ENCODE measurements at places on chromosomes 3 and 15.

DNA sequence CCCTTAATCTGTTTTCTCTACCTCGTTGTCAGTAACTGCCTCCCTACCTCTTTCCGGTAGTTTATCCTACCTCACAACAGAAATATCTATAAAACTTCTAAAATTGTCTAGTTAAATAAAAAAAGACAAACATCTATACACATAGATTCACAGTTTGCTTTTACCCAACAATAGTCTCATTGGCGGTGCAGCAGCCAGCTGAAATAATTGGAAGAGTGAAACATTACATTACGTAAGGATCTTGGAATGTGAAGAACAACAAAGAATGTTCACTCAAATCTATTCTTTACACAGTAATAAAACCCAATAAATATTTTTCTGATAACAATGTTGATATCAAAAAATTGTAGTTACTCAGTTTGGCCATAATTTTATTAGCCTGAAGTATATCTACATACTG is 115.5 kb upstream of the ARPP21 start:
- no peak for DNase-seq

GRCh38 chr3:39521456-39521855 is 54.0 kb downstream of the MOBP start:
- DNase-seq, result no peak

- no peak for DNase-seq
Observed at GRCh38 chr15:70195171-70195570, 97.5 kb upstream of the TLE3 start.

DNA sequence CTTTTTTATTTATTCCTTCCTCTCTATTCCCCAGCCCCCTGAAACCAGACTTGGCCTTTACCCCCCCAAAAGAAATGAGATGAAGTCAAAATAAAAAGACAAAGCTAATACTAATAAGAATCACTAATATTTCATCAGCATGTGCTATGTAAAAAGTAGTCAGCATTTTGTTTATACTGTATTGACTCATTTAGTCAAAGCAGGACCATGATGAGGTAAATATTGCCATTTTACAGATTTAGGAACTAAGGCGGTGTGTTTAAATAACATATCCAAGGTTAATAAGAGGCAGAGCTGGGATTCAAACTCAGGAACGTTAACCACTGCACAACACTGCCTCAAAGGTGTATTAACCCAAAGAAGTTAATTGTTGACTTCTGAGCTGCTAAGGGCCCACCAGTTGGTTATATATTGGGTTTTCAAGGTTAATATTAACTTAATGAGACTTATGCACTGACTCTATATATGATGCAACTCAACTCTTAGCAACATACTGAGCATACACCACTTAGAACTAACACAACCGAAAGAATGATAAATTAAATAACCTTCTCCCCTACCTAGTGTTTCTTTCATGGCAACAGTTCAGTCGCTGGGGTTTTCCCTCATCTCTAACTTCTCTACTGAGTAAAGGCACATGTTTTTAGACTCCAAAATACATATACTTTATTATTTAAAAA is 34.7 kb downstream of the FOXP1 start:
- no peak for DNase-seq

DNA sequence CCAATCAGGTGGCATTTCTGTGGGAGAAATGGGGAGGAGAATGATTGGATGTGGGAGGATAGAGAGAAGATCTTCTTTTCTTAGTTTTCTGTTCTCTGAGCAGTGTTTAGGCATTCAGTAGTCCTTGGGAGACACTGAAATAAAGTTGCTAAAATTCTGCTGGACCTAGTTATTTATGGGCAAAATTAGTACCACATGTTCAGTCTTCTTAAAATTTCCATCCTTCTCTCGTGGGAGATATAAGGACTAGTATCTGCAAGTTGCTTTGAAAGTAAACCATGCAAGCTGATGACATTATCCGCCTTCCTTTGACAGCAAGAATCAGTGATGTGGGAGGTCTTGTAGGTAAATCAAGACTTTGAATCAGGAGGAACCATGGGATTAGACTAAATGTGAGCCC is 19.9 kb upstream of the CHST2 start:
- DNase-seq, result no peak

DNA sequence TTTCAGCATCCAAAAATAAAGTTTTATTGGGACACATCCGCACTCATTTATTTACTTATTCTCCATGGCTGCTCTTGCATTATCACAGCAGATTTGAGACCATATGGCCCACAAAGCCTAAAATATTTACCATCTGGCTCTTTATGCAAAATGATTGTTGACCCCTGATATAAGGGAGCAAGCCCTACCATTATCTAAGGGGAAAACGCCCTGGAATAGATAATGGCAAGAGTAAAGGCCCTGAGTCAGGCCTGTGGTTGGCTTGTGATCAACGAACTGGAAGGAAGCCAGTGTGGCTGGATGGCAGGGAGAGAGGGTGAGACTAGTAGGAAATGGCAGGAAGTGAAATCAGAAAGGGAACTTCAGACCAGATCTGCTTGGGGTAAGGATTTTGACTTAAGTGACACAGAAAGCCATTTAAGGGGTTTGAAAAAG is 24.6 kb upstream of the DMXL2 start:
- no peak for DNase-seq

DNA sequence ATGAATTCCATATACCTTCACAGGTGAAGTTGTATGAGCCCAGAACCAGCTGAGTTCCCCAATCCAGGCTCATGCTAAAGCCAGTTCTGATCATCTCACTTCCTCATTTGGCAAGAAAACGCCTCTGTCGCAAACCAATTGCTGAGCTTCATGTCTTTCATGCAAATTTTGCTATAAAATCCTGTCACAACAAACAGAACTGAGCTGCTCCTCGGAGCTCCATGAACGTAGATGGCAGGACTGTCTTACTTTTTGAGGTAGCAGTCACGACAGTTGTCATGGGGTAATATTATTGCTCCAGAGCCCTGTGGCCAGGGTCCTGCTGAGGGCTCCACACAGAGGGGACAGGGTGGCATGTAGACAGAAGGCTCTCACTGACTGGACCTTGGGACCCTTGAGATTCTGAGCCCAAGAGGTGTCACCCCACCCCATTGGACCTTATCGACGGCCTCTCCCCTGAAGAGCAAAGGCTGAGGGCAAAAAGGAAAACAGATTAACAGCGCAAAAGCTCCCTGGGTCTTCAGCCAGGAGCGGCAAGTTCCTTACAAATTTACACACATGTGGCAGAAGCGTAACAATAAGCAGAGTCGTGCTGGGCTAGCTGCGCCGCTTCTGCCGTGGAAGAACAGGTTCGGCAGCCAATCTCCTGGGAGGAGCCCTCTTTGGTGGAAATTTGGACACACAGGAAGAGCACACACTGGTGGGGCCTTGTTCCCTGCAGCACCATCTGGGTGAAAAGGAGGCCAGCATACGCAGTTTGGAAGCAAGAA is 249.2 kb downstream of the OPA1 start:
- no peak for DNase-seq

- no peak for DNase-seq
Observed at GRCh38 chr3:149003653-149004305, 12.4 kb downstream of the GYG1 start.

- no peak for DNase-seq
Observed at GRCh38 chr15:64102497-64102896, 6.7 kb downstream of the SNX1 start.

DNA sequence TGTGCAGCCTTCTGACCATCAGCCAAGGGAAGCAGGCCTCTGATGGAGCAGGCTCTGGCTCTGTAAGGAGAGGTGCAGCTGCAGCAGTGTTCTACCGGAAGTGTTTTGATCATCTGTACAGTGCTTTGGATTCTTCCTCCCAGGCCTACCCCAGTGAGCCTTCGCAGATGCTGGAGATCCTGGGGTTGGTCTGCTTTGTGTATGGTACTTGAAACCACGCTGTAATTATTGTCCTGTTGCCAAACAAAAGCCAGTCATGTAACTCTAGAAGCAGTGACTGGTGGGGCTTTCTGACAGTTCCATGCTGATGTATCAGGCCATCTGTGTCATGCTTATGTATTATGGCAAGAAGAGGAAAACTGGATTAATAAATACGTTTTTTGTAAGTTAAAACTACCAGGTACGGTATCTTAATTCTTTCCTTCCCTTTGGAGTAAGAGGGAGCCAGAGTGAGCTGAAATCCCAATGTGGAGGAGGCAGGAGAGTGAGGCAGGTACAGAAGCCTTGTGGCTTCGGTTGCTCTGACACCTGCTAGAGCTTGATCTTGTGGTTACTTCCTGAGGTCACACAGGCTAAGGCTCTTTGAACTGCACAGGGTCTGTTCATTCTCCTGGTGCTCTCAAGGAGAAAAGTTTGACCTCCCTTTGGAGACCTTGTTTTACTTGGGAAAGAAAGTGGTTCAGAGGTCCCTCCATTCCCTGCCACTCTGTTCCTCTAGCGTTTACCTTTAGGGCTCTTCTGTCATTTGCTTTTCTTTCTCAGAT is 3.7 kb downstream of the TMEM42 start:
- DNase-seq, result no peak

- DNase-seq, result no peak
Observed at GRCh38 chr3:193869221-193870201, 266.4 kb upstream of the HES1 start.
